ENCODE measurements at places on chromosomes 3 and 15.

DNA sequence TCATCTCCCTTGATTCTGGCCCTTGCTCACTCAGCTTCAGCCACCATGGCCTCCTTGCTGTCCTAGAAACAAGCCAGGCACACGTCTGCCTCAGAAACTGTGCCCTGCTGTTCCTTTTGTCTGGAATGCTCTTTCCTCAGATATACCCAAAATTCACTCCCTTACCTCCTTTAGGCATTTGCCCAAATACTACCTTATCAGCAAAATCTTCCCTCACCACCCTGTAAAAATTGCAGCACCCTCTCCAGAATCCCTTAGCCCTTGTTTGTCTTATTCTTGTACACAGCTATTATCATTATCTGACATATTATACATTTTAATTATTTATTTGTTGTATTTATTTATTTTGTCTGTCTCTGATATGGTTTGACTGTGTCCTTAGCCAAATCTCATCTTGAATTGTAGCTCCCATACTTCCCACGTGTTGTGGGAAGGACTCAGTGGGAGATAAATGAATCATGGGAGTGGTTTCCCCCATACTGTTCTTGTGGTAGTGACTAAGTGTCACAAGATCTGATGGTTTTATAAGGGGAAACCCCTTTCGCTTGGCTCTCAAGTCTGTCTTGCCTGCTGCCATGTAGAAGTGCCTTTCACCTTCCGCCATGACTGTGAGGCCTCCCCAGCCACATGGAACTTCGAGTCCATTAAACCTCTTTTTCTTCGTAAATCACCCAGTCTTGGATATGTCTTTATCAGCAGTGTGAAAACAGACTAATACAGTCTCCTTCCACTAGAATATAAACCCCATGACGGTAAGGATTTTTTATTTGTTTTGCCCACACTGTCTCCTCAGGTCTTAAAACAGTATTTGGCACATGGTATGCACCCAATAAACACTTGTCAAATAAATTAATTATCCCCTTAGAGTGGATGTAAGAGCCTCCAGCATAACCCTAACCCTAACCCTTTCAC is 60.0 kb upstream of the STT3B start:
- no peak for DNase-seq

DNA sequence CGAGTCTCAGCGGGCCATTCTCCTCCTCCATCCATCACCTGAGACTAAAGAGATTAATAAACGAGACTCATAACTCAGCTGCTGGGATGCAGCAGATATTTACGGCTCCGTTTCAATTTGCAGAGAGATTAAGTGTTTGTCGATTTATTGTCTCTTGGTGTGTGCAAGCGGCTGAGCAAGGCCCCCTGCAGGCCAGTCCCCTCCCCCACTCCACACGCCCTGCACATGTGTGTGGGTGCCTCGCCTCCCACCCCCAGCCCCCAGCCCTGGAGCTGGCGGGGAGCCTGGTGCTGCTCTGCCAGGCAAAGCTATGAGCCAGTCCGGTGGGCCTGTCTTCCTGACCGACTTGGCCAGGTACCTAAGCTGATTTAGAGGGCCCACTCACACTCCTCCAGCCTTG is 63.0 kb downstream of the CYP11A1 start:
- no peak for DNase-seq

- no peak for DNase-seq
Observed at GRCh38 chr15:61248790-61249189, 19.7 kb upstream of the RORA start.

- no peak for DNase-seq
Observed at GRCh38 chr15:44780608-44781007, 44.3 kb downstream of the TRIM69 start.

GRCh38 chr3:31041161-31041978 is 146.9 kb upstream of the GADL1 start:
- no peak for DNase-seq

GRCh38 chr3:116350119-116350733 is 95.1 kb downstream of the LSAMP start:
- no peak for DNase-seq

- no peak for DNase-seq
Observed at GRCh38 chr3:193509103-193509965, 45.4 kb downstream of the ATP13A4 start.

- DNase-seq, result no peak
Observed at GRCh38 chr3:51928438-51928837, 13.3 kb downstream of the RRP9 start.

GRCh38 chr3:73624821-73625665 is at the start of gene PDZRN3:
PDZRN3 (minus strand) TSS chr3:73624941.
- no peak for DNase-seq

DNA sequence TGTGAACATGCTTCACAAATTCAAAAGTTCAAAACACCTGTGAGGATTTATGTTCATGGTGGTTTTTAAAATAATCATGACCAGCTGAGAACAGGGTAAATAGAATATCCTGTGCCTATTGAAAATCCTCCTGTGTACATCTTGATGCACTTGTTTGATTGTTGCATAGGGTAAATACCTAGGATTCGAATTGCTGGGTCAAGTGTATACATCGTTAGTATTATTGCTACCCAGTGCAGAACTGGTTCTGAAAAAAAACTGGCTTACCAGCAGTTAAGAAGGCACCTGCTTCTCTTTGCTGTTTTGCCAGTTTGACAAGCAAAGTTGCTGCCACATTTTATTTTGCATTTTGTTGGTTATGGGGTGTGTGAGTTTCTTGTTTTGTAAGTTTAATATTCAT is 272.6 kb downstream of the CLSTN2 start:
- no peak for DNase-seq

DNA sequence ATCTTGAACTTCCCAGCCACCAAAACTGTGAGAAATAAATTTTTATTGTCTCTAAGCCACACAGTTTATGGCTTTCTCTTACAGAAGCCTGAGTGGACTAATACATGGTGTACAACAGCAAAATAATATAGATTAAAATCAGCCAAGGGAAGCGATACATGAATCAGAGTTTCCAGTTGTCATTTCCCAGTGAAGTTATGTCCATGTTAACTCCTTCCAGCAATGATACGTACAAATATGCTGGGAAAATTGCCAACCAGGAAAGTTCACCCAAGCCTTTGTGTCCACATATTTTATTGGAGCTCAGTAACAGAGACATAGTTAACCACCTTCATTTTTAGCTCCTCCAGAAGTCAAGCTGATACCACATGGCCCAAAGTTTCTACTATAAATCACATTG is 280.9 kb upstream of the KCNMB2 start:
- no peak for DNase-seq

DNA sequence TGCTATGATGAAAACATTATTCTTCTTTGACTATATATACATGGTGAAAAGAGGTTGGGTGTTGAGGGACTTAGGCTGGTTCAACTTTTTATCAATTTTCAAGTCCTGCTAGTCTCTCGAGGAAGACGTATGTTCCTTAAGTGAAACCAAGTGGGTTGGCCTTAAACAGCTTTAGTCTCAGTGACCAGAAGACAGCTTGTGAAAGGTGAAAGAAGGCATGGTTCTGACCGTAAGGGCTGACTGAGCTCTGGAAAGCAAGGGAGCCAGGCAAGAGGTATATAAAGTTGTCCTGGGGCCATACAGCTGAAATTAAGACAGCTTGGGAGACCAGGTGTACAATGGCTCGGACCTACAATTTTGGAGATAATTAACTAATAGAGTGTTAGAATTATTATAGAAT is 128.9 kb upstream of the TP63 start:
- no peak for DNase-seq

GRCh38 chr3:151379083-151379734 is 5.3 kb downstream of the P2RY12 start:
- DNase-seq, result no peak

DNA sequence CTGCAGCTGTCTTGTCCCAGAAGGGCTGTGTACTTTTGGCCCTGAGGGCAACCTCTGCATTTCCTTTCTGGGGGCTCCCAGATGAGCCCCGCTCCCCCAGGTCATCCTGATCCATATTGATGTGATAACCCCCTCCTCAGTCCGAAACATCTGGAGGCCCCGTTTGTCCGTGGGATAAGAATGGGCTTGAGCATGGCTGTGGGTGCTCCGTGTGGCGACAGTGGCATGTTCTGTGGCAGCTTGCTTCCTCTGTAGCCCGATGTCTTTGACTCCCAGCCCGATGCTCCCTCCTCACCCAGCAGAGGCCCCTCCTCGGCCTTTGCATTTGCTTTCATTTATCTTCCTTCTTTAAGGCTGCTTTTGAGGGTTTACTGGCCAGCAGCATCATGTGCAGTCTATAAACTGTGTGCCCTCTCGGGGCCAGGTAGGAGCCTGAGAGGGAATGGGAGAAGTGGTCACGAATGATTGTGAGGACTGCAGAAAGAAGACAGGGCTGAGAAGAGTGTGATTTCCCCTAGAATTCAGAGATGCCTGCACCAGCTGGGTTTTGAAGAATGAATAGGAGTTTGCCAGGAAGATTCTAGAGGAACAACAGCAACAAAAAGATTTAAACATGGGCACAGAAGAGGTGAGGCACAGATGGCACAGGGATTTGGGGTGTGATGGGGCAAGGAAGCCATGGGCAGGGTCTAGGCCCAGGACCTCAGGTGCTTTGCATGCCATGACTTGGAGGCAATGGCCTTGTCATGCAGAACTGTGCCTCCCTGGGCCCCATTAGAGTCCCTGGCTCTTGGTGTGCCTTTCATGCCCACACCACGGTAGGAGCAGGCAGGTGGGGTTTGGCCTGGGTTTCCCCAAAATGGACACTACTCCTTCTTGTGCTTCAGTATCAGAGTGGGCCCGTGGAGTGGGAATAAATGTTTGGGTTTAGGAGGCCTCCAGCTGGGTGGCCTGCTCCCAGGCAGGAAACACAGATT is 34.2 kb downstream of the APBA2 start:
- no peak for DNase-seq

DNA sequence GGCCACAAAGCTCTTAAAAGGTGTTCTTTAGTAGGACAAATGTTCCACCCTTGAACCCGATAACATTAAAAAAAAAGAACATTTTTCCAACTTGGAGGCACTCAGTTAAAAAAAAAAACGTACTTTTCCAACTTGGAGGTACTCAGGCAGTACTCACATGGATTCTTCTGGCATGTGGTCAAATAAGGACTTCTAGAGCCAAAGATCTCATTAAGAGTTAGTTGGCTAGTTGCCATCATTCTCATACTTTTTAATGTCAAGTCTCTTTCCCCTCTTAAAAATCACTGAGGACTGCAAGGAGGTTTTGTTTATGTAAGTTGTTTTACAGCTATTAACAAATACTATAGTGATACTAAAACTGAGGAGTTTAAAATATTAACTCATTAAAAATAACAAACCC is 101.0 kb downstream of the CADPS start:
- DNase-seq, result no peak

- no peak for DNase-seq
Observed at GRCh38 chr3:196063456-196063855, 18.4 kb downstream of the TFRC start.

GRCh38 chr3:138433892-138434275 is 532 bp upstream of the ESYT3 start:
- DNase-seq, result no peak

- no peak for DNase-seq
Observed at GRCh38 chr3:56782215-56782614, 19.5 kb downstream of the ARHGEF3 start.

GRCh38 chr3:135736740-135737139 is 228.8 kb upstream of the PPP2R3A start:
- DNase-seq, result no peak

DNA sequence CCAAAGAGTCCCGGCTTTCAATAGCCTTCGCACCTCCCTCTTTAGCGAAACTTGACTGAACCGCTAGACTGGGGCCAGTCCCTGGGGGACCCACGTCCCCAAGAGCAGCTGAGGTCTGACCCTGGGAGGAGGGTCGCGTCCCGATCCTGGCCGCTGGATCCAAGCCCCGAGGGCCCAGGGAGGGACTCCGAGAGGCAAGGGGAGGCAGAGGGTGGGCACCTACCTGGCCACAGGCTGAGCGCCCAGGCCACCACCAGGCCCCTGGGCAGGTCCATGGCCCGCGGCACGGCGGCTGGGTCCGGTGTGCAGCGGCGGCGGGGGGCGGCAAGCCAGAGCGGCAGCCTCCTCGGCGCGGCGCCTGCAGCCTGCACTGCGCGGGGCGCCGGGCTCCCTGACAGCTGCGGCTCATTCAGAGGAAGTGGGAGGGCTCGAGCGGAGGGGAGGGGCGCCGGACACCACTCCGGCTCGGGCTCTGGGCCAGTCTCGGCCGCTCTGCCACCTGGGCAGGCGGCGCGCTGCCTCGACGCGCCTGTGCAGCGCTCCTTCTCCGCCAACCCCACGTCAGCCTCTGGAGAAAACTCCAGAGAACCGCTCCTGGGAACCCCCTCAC is at the start of gene ITGA11:
TSS of gene ITGA11 (minus strand) at position 372 of the 610 bp plus-strand sequence. CDS start at position 275, 97 bp downstream.
- no peak for DNase-seq

GRCh38 chr3:24351779-24352469 is 142.7 kb downstream of the THRB start:
- DNase-seq, result no peak

GRCh38 chr3:171981271-171981605 is 58.1 kb upstream of the FNDC3B start:
- no peak for DNase-seq

DNA sequence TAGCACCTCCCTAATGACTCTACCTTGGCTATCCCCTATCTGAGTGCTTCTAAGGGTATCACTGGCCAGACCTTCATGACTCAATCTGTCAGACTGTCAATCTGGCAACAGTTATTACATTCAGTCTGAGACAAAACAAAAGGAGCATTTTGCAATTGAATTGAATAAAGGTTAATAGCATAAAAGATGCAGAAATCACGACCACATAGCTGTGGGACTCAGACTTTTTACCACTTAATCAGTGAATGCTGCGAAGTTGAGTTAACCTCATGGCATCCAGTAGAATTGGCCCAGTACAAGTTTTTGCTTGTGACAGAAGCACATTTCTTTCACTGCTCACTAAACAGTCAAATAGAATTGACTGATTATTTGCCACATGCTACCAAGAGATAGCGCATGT is 480.7 kb upstream of the DPPA4 start:
- DNase-seq, result no peak

GRCh38 chr3:50172626-50173220 is 17.6 kb downstream of the SEMA3F start:
- DNase-seq, result no peak

- DNase-seq, result no peak
Observed at GRCh38 chr3:140630366-140630765, 47.5 kb upstream of the TRIM42 start.

DNA sequence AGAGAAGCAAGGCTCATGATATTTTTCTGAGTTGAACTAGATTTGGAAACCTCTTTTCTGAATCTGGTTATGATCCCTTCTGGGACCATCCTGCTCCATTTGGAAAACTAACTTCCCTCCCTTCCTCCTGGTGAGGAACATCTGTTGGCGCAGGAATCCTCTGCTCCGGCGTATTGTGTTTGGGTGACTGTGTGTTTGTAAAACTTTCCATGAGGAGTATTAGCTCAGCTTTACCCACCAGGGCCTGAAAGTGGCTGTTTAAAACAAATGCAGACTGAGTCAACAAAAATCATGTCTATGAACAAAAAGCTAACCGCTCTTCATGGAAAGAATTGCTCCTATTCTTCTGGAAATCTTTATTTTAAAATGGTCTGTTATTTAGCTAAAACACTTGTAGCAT is 17.7 kb downstream of the STARD9 start:
- no peak for DNase-seq

GRCh38 chr15:45183511-45183910 is 4.3 kb downstream of the SHF start:
- DNase-seq, result no peak

All from activated CD4-positive, CD25-positive, alpha-beta regulatory T cell (primary cell).